Stimulated activated CD4-positive, alpha-beta T cell treated with anti-CD3 and anti-CD28 coated beads, Interleukin-4, amount 100 ng/mL, for 24 hours (primary cell): ENCODE measurements at places on chromosomes 6 and 20.

GRCh38 chr20:10501402-10501801, 66.3 kb downstream of the SLX4IP start:
- no peak for DNase-seq

DNA sequence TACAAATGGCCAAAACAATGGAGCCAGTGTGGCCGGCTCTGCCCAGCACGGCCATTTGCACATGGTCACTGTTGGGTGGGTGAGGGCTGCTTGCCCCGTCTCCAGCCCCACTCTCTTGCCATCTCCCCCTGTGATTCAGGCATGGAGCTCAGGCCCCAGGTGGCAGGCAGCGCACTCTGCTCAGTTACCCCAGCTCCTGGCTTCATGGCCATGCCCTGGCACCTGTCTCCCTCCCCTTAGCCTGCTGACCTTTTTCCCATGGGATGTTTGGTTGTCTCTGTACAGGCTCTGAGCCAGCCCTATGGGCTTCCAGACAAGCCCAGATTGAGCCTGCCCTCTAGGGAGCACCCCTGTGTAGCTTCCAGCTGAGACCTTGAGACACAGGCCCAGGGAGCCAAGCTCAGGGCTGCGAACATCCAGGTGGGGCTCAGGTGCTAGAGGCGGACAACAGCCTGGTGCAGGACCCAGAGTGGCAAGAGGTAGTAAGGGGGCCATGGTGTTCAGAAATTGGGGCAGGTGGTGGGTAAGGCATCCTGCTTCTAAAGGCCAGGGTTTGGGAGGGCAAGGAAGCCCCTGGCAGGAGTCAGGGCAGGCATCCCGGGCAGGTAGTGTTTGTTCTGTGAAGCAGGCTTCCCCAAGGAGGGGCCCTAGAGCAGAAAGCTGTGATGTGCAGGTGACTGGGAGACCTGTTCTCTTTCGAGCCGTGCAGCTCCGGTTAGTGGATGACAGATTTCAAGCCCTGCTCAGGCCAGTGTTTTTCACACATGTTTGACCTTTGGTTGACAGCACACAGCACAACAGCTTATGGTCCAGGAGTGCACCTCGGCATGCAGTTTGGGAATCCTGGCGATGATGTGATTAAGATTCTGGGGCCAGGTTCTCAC, 17.7 kb downstream of the SYNJ2 start:
- no peak for DNase-seq

- no peak for DNase-seq
Measured at GRCh38 chr6:47859175-47859574, 77.3 kb downstream of the OPN5 start.

DNA sequence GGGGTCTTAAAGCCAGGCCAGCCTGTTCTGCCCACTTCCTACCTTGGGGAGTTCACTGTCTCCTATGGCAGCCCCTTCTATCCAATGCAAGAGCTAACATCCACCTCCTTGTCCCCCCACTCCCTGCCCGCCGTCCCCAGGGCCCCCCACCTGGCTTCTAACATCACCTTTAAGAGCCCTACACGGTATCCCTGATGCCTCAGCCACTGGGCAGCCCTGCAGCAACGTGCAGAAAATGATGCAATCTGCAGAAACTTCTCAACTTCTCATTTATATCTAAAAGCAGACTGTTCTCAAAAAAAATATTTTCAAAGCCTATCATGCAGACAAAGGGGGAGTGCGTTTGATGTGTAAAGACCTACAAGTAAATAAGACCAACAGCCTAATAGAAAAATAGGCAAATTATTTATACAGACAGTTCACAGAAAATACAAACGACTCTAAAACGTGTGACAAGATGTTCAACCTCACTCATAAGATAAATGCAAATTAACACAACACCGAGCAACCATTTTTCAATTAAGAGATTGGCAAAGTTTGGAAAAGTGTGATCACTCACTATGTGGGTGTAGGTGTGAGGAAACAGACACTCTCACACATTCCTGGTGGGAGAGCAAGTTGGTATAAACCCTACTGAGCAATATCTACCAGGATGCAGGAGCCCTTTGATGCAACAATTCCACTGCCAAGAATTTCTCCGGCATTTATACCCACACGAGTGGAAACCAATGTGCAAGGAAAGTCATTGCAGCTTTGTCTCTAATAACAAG, 15.1 kb upstream of the HCK start:
- no peak for DNase-seq

- no peak for DNase-seq
Measured at GRCh38 chr6:105932440-105932839, 153.7 kb upstream of the PRDM1 start.

DNA sequence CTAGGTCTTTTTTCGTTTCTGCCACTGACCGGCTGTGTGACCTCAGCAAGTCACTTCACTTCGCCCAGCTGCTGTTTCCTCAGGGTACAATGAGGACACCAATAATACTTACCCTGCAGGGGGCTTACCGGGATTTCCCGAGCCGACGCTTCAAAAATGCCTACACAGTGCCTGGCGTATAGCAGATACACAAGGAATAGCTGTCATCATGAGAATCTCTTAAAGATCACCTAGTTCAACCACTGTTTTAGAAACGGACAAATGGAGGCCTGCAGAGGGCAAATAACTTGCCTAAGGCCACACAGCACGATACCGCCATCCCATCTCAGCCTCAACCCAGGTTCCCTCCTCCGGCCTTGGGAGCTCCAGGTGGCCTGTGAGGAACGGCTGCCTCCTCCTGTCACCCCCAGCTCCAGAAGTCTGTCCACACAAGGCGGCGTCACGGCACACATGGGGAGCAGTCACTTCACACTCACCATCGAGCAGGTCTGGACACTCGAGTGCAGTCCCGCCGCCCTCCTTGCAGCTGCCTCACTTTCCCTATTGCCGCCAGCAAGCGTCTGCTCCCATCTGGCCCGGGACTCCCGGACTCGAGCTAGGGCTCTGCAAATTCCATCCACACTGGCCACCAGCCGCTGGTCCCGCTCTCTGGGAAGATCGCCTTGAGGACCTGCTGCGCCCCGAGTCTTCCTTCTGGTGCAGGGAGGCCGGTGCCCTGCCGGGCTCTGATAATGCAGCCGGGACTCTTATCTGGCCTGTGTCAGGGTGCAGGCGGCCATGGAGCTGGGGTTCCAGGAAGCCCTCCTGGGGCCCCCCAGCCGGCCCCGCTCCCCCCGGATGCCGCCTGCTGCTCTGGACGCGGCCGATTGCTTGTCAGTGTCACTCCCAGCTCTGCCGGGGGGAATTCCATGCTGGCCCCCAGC, at the start of gene RIPOR3:
Gene RIPOR3, minus strand, starts transcription at position 893 of the 923 bp plus-strand sequence. Its CDS starts 414 bp downstream, at position 479.
- no peak for DNase-seq

DNA sequence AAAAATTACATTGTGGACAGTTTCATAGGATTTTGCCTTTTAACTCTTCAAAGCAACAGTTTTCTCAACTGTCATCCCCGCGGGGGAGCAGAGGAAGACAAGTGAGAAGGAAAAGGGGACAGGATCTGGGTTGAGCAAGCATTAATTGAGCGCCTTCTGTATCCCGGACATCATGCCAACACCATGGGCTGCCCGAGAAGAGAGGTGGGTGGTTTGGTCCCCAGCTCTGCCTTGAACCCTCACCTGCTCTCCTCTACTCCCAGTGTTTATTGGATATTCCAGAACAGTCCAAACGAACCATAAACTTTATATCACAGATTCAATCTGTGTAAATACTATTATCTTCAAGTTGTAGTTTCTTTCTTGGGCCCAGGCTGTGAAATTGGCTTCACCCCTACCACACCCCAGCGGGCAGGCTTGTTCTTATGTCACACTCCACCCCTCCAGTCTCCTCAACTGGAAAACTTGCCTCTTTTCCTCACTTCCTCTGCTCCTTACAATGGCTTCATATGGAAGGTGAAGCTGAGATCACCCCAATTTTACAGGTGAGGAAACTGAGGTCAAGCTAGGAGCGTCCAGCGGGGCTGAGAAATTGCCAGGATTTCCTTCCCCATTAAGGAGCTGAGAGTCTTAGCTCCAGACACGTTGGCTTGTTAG, 6.0 kb downstream of the PCK1 start:
- no peak for DNase-seq

DNA sequence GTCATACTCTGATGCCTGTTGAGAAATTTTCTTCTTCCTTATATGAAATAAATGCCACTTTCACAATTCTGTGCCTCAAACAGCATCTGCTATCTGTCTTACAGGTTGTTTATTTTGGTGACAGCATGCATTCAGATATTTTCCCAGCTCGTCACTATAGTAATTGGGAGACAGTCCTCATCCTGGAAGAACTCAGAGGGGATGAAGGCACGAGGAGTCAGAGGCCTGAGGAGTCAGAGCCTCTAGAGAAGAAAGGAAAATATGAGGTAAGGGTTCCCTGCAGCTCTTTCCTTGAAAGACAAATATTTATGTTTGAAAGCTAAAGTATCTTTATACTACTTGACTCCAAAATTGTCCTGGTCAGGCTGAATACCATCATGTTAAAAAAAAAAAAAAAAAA, 15.8 kb downstream of the TSPYL4 start:
- DNase-seq = no peak

- peak; percentile 67 for DNase-seq
Measured at GRCh38 chr6:16136621-16137450, 8.0 kb downstream of the MYLIP start.

- no peak for DNase-seq
Measured at GRCh38 chr20:46618316-46619100, 32.8 kb downstream of the SLC13A3 start.

DNA sequence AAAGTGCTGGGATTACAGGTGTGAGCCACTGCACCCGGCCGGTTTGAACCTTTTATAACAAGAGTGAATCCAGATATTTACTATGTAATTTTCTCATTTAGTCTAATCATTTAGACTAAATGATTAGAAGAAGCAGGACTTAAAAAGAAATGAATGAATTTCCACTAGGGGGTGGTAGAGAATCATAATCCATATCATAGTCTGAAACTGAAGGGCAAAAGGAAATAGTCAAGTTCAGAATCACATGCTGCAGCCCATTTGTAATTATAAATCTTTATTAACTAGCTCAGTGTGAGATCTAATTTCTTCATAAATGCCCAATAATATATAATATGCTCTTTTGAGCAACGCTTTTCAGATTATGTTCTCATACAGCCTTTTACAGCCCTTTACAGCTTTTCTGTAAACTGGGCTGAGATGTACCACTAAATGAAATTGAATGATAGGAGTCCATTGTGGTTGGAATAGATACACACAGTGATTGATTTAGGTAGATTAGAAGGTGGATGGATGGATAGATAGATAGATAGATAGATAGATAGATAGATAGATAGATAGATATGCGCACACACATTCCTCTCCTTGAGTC, 31.8 kb downstream of the PSMB9 start:
- DNase-seq = no peak

GRCh38 chr6:14888575-14889000, 357.3 kb upstream of the JARID2 start:
- DNase-seq = no peak

- no peak for DNase-seq
Measured at GRCh38 chr6:104344223-104344622, 515.5 kb downstream of the HACE1 start.

GRCh38 chr20:17895641-17896171, 72.9 kb downstream of the SNX5 start:
- peak; percentile 59 for DNase-seq

- no peak for DNase-seq
Measured at GRCh38 chr6:111439171-111439570, 43.8 kb downstream of the REV3L start.
